ENCODE measurements at places on chromosomes 7 and 10.
A peak's percentile ranks its signal among the peaks of the same experiment; 100 is the strongest.

GRCh38 chr10:94315024-94315451 lies 47.7 kb downstream of the NOC3L start:
- no peak for DNase-seq

- DNase-seq, result no peak
These were observed 72.9 kb upstream of the GRID1 start for GRCh38 chr10:86439544-86439943.

DNA sequence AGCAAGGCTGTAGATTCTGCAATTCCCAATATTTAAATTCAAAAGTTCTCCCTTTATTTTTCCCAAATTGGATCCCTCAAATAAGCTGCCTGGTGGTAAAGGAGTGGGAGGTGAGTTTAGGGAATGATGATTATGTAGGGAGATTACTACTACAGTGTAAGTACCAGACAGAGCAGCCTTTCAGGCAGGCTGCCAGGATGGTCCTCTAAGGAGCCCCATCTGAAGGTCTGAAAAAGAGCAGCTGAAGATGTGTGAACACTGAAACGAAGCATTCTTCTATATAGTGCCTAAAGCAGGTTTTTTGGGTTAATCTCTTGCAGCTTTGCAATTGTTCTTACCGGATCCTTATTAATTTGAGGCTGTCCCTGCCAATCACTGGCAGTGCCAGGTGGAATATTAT lies 84.7 kb downstream of the CREB5 start:
- DNase-seq, result no peak

DNA sequence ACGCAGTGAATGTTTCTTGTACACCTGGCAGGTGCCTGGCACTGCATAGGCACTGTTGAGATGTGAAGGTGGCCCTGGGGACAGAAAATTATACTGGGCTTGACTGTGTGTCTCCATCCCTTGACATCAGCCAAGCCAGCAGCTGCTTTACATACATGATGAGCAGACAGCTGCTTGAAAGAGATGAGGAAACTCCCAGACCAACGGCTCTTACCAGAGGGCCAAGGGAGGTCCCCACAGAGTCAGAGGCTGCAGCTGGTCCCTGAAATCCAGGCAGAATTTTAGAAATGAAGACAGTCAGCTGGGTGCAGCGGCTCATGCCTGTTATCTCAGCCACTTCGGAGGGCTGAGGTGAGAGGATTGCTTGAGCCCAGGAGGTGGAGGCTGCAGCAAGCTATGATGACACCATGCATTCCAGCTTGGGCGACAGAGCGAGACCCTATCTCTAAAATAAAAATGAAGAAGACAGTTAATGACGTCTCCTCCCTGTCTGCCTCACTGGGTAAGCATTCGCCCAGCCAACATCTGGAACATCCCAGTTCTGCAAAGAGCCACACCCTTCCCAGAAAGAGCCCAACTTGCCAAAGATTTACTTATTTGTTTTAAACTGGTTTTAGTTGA lies 17.6 kb downstream of the LIMK1 start:
- no peak for DNase-seq

DNA sequence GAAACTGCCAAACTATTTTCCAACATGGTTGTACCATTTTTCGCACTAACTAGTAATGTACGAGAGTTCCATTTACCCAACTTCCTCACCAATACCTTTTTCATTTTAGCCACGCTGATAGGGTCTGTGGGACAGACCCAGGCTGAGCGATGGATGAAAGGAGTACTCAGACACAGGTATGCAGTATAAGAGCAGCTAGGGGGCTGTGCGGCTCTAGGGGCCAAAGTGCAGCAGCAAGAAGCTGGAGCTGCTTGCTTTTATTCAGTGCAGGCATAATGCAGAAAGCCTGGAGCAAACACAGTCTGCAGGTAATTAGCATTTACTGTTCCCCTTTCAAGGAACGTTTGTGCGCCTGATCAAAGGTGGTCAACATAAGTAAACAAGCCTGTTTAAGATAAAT lies 21.0 kb downstream of the UCMA start:
- no peak for DNase-seq

DNA sequence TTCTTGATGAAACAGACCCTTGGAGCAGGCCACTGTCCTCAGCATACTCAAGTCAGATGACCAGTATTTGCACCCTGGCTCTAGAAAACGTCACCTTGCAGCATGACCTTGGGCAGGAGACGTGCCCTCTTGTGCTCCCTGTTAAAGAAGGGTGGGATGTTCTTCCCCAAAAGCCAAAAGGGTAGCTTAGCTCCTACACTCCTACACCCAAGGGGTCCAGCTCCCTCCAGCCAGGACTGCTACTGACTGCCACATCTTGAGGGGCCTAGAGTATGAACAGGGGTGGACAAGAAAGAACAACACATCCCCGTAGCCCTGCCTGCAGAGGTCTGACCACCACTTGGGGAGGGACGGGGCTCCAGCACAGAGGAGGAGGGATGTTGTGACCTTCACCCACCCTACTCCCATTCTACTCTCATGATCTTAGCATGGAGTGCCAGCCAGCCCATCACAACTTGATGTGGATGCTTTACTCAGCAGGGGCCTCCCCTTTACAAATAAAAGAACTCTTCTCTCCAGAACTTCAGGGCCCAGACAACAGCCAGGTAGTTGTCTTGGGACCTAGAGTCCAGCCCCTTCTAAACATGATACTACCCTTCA lies 165.3 kb upstream of the ZMIZ1 start:
- DNase-seq, result no peak

- DNase-seq, result no peak
These were observed 10.0 kb upstream of the DUSP5 start for GRCh38 chr10:110487411-110488331.

DNA sequence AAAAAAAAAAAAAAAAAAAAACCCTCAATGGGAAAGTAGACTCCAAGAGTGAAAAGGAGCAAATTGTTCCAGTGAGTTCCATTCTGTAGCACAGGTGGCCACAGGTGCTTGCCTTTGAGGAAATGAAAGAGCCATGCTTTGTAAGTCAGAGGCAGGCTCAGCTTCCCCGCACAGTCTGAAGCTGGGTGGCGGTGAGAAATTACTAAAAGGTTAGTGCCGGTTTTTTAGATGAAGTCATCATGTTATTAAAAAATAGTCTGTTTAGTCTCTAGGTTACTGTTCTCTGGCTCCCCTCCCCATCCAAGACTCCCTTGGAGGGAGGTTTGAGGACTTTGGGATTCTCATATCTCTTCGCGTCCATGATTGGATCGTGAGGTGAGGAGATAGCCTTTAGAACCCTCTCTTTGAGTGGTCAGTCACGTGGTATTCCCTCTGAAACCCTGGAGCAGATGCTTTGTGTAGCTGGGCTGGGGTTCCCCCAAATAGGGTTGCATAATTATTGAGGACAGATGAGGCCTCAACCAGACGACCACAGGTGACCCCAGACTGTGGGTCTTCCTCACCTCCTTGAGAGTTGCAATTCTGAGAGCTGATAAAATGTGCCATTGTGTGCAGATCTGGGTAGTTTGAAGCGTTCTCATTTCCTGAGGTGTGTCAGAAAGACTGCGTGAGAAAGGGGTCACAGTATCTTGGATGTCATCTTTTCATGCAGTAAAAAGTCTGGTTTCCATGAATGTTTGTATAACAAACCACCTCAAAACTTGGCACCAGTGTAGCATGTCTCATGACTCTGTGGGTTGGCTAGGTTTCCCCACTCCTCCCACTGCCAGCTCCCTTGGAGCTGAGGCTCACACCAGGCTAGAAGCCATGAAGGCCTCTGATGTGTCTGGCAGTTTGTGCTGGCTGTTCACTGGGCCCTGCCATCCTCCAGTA lies 27.1 kb downstream of the OGDH start:
- DNase-seq, result peak; percentile 61
